ENCODE measurements at places on chromosomes 6 and 20.

DNA sequence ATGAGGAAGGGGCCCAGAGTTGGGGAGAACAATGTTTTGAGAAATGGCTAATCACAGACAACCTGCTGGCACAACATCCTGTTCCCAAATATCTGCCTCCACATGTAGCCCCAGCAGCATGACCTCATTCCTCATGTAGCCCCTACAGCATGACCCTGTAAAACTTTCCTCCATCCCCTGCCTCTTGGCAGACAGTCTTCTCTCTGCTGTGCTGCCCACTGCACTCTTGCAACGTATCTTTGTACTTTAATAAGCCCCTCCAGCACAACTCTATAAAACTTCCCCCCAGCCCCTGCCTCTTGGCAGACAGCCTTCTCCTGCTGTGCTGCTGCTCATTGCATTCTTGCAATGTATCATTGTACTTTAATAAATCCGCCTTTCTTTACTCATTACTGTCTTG, 278.8 kb downstream of the HDGFL1 start:
- DNase-seq: no peak

- no peak for DNase-seq
Observed at GRCh38 chr20:53220482-53221307, 248.5 kb downstream of the TSHZ2 start.

- no peak for DNase-seq
Observed at GRCh38 chr6:91718198-91718597, 1131.3 kb upstream of the MAP3K7 start.

- no peak for DNase-seq
Observed at GRCh38 chr6:130105996-130106704, 87.8 kb downstream of the L3MBTL3 start.

DNA sequence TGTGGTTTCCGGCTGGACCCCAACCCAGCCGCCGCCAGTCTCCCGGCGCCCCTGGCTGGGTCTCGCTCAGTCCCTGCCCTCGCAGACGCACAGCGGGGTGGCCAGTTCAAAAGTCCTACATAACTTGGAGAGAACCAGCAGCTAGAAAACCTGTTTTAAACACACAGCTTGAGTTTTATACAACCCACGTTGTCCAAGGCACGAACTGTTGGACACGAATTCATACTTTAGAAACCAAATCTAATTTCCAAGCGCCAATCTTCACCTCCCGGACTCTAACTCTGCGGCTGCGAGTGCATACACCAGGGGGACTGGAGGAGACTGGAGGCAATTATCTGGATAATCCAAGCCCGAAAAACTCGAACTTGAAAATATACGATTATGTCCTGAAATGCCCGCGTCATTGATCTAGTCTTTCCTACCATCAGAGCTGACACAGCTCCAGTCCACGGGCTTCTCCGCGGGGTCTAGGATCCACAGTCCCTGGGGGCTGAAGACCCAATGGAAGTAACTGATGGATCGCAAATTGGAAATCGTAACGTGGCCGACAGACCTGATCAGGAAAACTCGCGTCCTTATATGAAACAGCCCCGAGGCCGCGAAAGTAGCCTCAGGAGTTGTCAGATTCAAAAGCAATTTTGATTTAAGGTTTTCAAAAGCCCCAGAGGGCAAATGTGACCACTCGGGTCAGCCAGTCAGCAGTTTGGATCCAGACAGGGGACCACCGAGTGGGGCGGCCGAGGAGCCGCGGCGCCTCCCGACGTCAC, 843 bp upstream of the HEY2 start:
- no peak for DNase-seq

GRCh38 chr20:63116412-63117106, 99.4 kb downstream of the YTHDF1 start:
- DNase-seq: no peak

- peak; percentile 52 for DNase-seq
Observed at GRCh38 chr6:79868098-79868722, 79.1 kb downstream of the ELOVL4 start.

GRCh38 chr20:53678315-53678989, 84.8 kb upstream of the ZNF217 start:
- DNase-seq: no peak

DNA sequence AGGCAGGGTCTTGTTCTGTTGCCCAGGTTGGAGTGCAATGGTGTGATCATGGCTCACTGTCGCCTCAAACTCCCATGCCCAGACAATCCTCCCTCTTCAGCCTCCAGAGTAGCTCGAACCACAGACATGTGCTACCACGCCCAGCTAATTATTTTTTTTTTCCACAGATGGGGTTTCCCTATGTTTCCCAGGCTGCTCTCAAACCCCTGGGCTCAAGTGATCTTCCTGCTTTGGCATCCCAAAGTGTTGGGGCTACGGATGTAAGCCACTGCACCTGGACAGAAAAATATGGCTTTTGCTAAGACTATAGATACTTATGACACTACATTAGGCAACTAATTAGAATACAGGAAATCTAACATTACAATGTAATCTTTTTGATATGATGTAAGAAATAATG, 17.9 kb downstream of the RNF24 start:
- DNase-seq: no peak

DNA sequence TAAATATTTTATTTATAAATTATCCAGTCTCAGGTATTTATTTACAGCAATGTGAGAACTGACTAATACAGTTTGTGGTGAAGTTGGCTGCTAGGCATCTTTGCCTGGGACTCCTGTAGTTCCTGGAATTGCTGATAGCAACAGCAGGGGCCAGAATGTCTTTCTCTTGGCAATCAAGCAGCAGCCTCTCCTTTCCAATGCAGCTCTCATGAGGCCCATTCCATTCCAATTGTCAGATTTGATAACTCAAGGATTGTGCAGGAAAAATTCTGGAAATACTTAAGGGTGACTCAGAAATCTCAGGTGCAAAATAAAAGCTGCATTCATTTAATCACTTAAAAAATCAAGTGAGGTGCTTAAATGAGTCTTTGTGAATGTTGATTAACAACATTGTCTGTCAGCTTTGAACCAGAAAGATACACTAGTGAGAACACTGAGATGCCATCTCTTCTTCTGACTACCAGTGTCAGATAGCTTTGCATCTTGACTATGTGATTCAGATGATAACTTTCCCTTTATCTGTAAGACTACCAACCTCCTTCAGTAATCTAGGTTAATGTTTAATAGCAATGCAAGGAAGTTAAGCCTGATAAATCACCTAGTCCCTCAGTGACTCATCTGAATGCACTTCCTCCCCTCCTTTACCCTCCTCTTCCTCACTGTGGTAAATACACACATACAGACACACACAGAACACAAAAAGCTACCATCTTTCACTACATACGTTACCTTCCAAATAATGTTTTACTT, 32.1 kb upstream of the COL21A1 start:
- DNase-seq: peak; percentile 31

DNA sequence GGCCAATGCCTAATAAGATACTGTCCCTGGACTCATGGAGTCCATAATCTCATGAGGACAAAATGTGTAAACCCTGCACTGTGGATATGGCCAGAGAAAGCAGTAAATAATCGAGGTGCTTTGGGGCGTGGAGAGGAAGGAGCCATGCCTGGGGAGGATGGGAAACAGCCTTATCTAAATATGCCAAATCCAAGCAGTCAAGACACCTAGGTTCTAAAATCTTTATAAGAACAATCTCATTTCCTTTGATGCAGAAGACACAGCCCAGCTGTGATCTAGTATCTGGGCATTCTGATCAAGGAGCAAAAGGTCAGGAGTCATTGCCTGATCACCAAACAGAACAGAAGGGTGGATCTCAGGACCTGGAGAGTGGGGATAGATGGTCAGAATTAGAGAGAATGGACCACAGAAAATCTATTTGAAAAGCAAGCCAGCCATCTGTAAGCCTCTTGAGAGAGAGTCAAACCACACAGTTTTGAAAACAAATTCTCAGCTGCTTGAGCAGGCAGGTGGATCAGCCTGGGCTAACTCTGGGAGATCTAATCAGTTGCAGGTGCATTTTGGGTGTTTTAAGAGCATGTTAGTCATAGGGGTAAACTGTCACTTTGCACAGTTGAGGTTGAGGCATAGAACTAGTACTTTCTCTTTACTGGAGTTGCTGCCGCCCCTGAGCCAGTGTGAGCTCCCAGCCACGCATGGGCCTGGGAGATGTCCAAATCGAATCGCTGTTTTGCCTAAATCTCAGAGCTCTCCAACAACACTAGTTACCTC, 130.8 kb upstream of the TNFAIP3 start:
- DNase-seq: no peak

DNA sequence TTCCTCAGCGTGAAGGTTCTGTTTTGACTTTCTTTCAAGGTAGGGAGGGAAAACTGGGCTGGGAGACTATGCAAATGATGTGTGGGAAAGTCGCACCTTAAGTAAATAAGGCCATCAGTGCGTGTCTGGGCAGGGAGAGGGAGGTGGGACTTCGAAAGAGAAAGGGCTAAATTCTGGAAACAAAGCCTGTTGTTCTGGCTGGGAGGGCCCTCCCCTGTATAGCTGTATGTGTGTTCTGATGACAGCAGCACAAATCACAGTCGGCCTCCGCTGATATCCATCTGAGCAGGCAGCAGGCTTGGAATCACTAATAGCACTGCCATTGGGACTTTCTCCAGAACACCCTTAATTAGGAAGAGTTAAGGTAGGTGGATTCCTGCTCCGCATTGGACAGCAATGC, 19.2 kb downstream of the JAG1 start:
- DNase-seq: no peak

DNA sequence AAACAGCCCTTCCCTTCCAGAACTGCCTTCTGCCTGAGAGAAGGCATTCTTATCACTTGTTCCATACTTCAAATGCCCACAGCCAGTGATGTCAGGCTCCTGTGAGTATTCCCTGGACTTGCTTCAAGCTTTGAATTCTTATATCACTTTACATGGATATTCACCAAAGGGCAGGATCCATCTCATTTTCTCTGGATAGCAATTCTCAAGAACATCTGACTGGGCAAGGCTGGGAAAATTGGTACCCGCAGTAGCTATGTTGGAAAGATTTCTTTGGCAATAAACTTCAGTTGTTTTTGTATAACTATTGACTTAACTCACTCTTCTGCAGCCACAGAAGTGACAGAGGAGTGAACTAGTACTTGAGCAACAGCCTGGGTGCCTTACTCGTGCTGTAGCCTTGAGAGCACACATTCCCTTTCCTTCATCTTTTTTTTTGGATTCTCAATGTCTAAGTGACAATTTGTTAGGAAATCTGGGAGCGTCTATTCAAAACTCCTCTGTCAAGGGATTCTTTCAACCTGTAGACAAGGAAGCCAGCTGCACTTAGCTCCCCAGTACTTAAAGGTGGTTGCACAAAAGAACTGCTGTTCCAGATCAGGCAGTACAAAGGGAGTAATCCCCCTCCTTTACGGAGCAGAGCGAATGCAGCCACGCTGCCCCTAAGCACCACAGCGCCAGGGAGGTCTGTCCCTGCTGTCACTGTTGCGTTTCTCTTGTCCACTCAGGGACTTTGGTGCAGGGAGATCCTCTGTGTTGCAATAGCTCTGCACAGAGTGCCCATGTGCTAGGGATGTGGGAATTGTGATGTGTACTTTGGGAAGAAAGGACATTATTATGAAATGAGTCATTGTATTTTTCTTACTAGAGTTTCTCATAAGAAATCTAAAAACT, 69.6 kb downstream of the JAG1 start:
- DNase-seq: peak; percentile 76

DNA sequence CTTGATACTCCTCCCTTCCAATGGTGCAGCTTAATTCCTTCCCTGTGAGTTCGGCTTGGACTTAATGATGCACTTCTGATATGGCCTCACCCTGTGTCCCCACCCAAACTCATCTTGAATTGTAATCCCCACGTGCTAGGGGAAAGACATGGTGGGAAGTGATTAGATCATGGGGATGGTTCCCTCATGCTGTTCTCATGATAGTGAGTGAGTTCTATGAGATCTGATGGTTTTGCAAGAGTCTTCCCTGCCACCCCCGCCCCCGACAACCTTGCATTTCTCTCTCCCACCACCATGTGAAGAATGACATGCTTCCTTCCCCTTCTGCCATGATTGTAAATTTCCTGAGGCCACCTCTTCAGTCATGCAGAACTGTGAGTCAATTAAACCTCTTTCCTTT, 50.3 kb upstream of the HLA-G start:
- DNase-seq: no peak

- DNase-seq: no peak
Observed at GRCh38 chr6:8069631-8070284, 5.6 kb upstream of the BLOC1S5 start.

- DNase-seq: no peak
Observed at GRCh38 chr6:56843476-56844349, 111.2 kb upstream of the BEND6 start.

DNA sequence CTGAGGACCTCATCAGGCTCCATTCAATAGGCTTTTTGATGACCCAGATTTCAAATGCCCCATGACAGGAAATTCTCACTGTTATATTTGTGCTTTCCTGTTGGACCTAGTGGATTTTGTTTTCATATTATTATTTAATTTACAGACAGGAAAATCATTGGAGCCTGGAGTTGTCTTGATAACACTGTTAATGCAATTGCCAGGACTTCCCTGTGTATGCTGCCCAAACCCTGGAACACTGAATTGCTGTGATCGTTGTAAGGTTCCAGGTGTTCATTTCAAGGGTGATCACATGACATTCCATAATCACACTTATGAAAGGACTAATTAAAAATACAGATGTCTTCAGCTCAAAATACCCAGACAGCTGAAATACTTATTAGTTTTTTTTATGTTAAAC, 783.2 kb downstream of the DHX35 start:
- DNase-seq: no peak

- DNase-seq: no peak
Observed at GRCh38 chr6:139247618-139248017, 44.2 kb downstream of the TXLNB start.

DNA sequence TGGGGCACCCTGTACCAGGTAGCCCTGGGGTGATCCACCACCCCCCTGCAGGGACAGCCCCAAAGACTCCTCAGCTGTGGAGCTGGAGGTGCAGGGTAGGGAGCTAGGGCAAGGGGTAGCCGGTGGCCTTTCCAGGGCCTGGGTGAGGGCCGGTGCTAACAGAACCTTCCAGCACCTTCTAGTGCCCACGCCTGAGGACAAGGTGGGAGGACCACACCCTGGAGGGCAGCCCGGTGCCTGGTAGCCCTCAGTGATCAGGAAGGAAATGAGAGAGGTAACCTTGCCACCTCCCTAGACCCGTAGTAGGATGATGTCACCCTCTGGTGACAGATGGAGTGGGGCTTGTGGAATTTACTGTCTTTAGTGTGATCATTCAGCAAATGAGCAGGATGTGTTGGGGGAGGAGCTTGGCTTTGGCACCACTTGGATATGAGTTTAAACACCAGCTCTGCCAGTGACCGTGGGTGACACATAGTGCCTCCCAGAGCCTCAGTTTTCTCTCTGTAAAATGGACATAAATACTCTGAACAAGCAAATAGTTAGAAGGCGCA, 187.7 kb downstream of the NFATC2 start:
- no peak for DNase-seq

GRCh38 chr6:118894425-118895260, 691 bp downstream of the ASF1A start:
- DNase-seq: no peak

DNA sequence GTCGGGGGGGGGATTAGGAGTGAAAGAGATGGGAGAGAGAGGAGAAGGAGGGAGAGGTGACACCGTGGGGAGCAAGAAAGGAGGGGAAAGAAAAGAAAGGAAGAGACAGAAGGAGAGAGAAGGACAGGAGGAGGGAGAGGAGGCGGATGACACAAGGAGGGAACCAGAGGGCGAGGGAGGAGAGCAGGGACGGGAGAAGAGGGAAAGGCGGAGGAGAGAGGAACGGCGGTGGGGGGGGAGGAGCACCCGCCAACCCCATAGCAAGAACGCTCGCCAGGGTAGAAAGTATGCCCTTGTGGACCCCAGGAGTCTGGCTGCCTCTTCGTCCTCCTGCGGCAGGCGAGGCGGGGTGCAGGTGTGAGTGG, 4.5 kb upstream of the INSM1 start:
- no peak for DNase-seq

GRCh38 chr6:115838763-115839401, 221.8 kb downstream of the FRK start:
- no peak for DNase-seq

GRCh38 chr6:92150553-92150952, 1268.8 kb downstream of the EPHA7 start:
- no peak for DNase-seq

All from fibroblast of skin of left quadriceps (primary cell).